ENCODE measurements at places on chromosomes 11 and 22. TPM values are rescaled to one million over a fixed set of nuclear protein-coding genes. Genes with fewer than 3 reads are reported as not detected.

GGTLC2 gene
- polyA plus RNA-seq, result not detected

ELMOD1 gene
- polyA plus RNA-seq, result 0.34 TPM

GRCh38 chr11:125123947-125124617 is 12.7 kb upstream of the TMEM218 start:
- DNase-seq, result no peak

DNA sequence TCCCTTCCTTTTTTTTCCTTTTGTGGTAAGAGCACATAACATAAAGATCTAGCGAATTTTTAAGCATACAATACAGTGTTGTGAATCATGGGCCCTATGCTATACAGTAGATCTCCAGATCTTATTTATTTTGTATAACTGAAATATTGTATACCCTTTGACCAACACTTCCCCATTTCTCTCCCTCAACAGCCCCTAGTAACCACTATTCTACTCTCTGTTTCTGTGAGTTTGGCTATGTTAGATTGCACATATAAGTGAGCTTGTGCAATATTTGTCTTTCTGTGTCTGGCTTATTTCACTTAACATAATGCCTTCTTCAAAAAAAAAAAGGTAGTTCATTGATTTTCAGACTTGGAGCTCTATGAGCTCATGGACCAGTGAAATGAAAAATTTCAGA is 180.5 kb downstream of the C11orf91 start:
- DNase-seq, result no peak

DNA sequence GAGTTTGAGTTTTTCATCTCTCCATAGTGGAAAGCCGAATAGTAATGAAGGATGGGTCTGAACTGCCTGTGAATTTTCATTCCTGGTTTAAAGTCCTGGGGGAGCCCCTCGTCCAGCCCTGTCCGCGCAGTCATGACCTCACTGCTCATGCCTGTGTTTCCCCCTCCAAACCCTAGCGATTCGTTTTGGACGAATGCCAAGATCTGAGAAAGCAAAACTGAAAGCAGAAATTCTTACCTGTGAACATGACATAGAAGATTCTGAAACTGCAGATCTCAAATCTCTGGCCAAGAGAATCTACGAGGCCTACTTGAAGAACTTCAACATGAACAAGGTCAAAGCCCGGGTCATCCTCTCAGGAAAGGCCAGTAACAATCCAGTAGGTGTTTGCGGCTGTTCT is 30.5 kb downstream of the CDPF1 start:
- no peak for DNase-seq
